ENCODE measurements at places on chromosomes 1 and 21.

GRCh38 chr21:32216293-32216692, 62.6 kb downstream of the MIS18A start:
- no peak for DNase-seq

DNA sequence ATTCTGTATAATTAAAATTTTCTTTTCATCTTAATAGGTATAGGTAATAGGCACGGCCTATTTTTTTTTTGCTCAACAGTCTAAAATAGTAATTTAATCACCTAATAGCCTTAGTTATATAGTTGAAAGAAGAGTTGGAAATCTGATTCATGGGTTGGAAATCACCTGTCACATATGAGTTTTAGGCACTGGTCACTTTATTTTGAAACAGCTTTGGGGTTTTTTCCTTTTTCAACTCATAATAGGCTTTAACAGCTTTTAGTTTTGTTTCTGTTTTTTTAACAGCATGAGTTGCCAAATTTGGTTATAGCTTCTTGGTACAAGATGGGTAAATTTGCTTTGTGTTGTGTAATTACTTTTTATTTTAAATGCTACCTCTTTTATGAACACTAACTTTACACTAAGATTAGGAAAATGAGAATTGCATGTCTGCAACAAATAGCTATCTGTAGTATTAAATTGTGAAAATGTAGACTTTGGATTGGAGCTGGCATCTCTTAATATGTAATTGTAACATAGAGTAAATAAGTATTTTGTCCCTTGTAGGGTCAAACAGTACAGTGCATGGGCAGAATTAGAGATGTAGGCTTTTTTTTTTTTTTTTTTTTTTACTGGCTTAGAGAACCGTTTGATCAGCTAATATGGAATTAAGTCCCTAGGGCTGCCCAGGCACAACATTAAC, 109.8 kb downstream of the OSBPL9 start:
- no peak for DNase-seq

- no peak for DNase-seq
Measured at GRCh38 chr1:68225781-68226180, 6.5 kb downstream of the WLS start.

DNA sequence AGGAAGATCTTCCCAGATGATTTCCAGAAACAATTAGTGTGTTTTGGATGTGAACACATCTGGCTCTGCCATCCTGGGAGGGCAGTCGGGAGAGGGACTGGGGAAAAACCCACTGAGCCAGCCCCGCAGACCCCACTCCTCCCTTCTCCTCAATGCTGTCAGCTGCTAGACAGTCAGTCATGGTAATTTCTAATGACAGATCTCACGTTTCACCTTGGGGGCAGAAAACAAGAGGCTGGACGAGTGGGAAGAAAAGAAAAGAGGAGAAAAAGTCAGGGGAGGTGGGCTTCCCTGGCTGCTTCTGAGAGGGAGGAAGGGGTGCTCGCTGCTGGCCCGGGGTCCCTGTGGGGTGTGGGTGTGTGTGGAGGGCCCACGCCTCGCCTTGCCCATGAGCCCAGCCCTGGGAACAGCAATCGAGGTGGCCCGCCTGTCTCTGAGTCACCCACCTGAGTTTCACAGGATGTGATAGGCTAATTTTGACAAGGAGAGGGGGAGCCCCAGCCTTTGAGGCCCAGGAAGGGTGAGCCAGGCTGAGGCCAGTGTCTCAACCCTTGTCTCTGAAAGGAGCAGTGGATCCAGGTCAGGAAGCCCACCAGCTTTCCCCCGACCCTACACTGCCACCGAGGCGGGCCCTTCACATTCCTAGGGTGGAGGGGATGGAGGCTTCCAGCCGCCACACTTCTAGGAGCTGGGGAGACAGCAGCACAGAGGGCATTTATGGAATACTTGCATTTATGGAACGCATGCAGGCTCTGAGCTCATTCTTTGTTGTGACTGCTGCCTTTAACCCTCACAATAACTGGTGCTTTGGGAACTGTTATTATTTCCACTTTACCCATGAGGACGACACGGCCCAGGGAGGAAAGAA, 49.1 kb upstream of the IFNLR1 start:
- no peak for DNase-seq

DNA sequence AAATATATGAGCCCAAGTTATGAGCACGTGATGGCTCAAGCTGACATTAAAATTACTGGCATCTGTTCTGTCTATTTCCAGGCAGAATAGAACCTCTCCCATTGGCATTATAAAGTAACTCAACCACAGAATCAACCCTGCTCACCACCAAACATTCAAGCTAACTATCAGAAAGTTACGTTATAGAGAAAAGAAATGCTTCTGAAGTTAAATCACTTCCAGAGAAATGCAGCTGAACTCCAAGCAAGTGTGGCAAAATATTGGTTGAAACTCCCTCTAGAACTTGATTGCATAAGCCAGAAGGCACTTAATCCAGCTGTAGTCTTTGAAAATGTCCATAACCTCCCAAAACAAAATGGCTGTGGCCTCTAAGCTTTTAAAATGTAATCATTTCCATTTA, 36.2 kb upstream of the UBE2U start:
- DNase-seq: no peak

DNA sequence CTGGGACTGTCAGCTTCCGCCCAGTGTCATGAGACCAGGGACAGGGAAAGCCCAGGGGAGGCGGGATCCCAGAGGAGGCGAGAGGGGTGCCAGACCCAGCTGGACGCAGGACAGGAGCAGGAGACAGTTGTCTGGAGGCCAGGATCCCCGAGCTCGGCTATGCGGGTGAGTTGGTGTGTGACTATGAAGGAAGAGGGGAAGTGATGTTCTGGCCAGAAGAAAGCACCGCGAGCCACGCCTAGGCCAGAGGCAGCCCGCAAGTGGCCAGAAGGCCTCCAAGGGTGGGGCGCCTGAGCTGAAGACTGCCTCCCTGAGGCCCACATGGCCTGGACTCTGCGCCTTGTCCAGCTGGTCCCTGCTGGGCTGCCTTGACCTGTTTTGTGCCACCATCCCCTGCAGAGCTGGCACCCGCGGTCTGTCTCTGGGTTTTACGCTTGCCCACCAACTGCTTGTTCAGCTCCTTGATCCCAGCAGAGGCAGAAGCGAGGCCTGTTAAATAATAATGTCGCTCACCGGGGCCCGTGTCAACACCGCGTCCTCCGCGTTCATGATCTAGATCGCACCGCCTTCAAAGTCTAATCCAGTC, 85.2 kb upstream of the ACTL8 start:
- no peak for DNase-seq

- DNase-seq: no peak
Measured at GRCh38 chr1:33219886-33220661, 36.2 kb upstream of the ZNF362 start.

DNA sequence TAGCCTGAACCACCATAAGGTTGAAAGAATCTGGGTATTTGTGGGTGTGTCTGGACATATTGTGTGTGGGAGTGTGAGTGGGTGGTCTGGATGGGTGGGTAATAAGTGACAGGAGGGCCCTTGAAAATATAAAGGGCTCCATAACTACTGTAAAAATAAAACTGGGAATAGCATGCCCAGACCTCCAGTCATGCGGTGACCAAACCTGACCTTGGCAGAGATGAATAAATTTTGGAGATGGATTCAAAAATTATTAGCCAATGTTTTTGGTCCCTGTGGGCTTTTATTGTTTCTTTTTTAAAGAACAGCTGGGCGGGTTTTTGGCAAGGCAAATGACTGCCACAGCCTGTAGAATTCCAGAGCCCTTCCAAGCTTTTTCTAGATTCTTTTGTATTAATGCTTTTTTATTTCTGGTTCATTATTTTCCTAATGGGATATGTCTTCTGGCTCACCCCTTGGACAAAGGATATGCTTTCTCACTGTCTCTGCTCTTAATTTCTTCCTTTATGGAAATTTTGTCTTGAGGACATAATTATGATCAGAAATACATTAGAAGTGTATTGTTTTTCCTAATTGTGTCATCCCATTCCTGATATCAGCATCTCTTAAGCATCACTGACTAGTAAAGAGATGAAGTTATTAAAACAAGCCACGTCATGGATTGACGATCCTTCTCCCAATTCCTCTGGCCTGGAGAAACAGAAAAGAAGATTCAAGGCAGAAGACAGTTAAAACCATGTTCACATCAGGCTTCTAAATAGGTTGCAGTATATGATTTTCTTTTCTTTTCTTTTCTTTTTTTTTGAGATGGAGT, 69.5 kb downstream of the NTMT2 start:
- DNase-seq: no peak

GRCh38 chr1:158101927-158102326, 78.8 kb upstream of the CD1D start:
- no peak for DNase-seq

Data from NCI-H1105 treated with DMSO at 0.1 percent for 48 hours (cell line).